DMS79 (cell line): ENCODE measurements at places on chromosomes 16 and 17.

GRCh38 chr16:88840600-88841215 lies 16.0 kb downstream of the GALNS start:
- DNase-seq, result no peak

- DNase-seq, result no peak
Observed at GRCh38 chr16:65666132-65666941, 544.5 kb upstream of the CDH11 start.

DNA sequence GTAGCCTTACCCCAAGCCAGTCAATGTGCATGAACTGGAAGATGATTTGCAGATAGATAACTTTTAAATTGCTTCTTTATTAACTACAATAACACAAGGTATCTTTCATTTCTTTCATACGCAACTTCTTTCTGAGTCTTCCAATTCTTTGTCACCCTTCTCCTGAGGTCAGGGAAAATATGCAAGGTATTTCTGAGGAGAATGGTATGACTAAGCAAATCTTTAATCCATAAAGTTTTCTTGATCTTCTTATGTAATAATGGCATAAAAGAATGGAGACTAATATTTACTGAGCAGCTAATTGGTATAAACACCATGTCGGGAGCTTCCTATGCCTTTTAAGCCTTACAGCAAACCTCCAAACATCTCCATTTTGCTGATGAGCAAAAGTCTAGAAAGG lies 438.9 kb downstream of the KCNJ2 start:
- DNase-seq, result no peak

- no peak for DNase-seq
Observed at GRCh38 chr17:40491486-40491885, 9.9 kb downstream of the TNS4 start.

- no peak for DNase-seq
Observed at GRCh38 chr16:12304861-12305596, 328.5 kb downstream of the SNX29 start.

DNA sequence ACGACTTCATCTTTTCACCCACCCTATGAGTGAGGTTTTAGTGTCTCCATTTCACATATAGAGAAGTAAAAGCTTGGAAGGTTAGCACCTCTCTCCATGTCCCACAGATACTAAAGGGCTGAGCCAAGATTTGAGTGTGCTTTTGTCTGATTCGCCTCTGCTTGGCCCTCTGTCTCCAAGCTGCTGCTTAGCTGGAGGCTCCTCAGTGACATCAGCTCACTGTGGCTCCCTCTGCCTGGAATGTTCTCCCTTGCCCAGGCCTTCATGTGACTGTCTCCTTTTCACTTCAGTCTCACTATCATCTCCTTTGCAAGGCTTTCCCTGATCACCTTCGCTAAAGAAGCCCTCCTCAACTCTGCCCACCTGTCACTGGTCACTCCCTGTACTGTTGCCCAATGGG lies 84.5 kb upstream of the HSBP1 start:
- no peak for DNase-seq

GRCh38 chr17:4944554-4945175 lies 3.7 kb downstream of the PFN1 start:
- no peak for DNase-seq

GRCh38 chr16:85627089-85627488 lies 14.0 kb downstream of the GSE1 start:
- DNase-seq, result no peak
